Activated CD8-positive, alpha-beta memory T cell treated with anti-CD3 and anti-CD28 coated beads, Interleukin-2, amount 50 U/mL, for 4 hours (primary cell): ENCODE measurements at places on chromosomes 2 and 18.

DNA sequence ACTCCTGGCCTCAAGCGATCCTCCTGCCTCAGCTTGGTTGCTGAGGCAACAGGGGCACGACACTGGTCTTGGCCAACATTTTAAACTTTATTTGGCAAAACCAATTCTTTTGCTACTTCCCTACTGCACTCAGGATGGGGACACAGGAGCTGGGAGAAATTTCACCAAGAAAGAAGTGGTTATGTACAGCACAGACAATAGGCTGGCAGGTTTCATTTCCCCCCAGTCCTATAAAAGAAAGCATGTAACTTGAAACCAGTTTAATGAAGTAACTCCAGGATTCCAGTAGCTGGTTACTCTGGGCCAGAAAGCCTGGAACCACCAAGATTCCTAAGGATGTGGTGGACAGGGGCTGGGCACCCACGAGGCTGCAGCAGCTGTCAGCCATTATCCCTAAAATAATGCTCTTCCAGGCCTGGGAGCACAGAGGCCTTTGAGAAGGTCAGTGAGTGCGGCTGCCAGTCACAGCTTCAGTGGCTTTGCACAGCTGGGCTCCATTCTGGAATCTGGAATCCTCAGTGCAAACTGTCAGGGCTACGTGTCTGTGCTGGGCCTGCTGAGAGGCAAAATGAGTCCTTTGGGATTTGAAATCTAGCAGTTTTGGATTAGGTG, 142.3 kb upstream of the ITGA6 start:
- no peak for DNase-seq

DNA sequence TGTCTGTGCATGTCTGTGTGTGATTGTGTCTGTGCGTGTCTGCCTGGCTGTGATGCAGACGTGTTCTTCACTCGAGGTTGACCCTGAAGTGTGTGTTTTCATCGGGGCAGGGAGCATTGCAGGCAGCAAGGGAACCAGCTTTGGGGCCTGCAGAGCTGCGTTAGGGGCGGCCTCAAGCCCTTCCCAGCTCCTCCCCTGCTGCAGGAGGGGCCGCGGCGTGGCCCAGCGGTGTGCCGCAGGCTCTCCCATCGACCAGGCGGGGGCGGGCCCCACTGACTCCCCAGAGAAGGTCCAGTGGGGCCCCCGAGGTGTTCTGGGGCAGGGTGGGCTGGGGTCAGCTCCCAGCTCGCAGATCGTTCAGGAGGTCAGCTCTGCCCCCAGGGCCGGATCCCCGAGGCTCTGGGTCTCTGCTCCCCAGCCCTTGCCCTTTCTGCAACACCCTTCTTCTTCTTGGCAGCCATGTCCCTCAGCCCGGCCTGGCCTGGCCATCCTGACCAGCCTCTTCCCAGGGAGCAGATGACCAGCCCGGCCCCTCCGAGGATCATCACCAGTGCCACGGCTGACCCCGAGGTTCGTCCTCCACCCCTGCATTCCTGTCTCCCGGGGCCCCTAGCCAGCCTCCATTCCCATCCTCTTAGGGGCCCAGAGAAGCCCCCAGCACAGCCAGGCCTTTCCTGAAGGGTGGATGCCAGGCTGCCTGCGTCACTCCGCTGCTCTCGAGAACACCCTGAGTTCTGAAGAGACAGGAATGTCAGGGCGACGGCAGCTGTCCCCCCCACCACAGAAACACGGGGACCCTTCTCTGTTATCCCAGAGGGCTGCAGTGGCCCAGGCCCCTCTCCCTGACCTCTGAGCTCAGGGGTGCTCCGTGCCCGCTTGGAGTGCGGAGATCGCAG, 11.1 kb upstream of the KLHL30 start:
- DNase-seq: no peak

GRCh38 chr18:8990276-8991031, 112.0 kb upstream of the NDUFV2 start:
- no peak for DNase-seq

DNA sequence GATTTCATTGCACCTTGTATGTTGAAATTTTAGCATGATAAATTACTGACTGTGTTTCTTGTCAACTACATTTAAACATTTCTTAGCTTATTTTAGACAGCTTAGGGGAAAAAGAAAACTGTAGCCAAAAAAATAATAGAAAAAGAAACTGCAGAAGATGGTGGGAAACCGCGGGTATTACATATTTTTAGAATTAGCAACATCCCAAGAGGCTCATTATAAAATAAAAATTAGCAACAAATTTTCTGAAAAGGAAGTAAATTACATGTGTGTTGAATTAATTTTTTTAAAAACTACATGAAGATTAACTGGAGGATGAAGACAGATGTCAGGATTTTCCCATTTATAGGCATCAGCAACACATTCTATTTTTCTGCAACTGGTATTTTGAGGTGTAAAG, 4.3 kb downstream of the PELI1 start:
- no peak for DNase-seq
